Activated CD4-positive, alpha-beta T cell treated with anti-CD3 and anti-CD28 coated beads, Interleukin-10, Interleukin-2, amounts not matched to agents 100 ng/mL and 50 ng/mL, durations not matched to agents 16 hours and 8 hours (primary cell): ENCODE measurements at places on chromosomes 7 and 10.
A peak's percentile ranks its signal among the peaks of the same experiment; 100 is the strongest.

- peak; percentile 93 for DNase-seq
Observed at GRCh38 chr10:6239213-6239991, 36.7 kb downstream of the PFKFB3 start.

DNA sequence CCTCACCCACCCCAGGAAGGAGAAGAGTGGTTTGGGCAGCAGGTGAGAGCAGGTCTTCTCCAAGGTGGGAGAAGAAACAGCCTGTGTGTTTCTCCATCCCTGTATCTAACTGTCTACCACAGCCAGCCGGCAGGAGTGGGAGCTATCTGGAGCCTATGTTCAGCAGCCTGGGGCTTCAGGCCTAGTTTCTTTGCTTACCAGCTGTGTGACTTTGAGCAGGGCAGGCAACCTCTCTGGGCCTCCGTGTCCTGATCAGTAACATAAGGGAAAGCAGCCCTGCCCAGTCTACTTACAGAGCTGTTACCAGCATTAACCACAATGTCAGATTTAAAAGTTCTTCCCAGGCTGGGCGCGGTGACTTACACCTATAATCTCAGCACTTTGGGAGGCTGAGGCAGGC is 450.7 kb upstream of the ZMIZ1 start:
- DNase-seq = no peak

DNA sequence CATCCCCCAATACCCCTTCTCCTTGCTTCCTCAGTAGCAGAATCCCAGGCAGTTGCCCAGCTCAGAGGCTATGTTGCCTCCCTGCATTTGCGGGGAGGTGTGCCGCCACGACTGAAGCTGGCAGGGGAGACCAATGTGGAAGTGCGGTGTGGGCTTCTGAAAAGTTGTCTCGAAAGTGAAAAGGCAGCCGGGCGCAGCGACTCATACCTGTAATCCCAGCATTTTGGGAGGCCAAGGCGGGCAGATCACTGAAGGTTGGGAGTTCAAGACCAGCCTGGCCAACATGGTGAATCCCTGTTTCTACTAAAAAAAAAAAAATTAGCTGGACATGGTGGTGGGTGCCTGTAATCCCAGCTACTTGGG is 15.9 kb upstream of the PFKFB3 start:
- DNase-seq = no peak

DNA sequence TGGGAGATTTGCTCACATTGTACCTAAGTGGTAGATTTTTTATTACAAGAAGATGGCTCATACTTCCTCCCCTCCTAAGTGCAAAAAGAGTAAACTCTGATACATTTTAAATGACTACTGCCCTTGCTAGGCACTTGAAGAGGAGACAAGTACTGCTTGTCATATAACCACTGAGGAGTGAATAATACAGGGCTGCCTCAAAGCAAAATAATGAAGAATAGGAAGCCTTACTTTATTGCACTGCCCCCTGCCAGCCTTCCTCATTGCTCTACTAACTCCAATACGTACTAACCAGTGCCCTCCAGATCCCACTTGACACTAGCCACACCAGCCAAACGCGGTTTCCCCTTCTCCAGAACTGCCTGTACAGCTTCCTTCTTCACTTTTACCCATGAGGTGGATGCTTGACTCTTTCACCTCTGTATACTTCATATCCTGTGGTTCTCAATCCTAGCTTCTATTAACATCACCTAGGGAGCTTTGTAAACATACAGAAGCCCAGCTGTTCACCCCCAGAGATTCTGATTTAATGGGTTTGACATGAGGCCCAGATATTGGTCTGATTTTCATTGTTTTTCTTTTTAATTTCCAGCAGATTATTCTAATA is 11.7 kb upstream of the MTERF1 start:
- no peak for DNase-seq

GRCh38 chr10:123563581-123563855 is 102.6 kb upstream of the GPR26 start:
- no peak for DNase-seq

- DNase-seq = no peak
Observed at GRCh38 chr7:264541-265191, 25.3 kb upstream of the FOXL3 start.

- no peak for DNase-seq
Observed at GRCh38 chr10:52541006-52541473, 227.0 kb downstream of the DKK1 start.

GRCh38 chr10:91206427-91206826 is 14.0 kb upstream of the PCGF5 start:
- DNase-seq = peak; percentile 31

DNA sequence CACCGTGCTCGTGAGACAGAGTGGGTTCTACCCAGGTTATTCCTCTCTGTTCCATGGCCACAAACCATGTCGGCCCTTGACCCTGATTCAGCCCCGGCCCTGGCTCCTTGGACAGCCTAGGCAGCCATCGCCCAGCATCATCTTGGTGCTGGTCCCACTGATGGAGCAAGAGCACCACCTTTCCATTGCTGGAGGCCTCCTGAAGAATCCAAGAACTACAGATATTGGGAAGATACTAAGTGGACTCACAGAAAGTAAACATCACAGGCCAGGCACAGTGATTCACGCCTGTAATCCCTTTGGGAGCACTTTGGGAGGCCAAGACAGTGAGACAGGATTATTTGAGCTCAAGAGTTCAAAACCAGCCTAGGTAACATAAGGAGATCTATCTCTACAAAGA is 125.1 kb downstream of the NT5C2 start:
- no peak for DNase-seq

- peak; percentile 62 for DNase-seq
Observed at GRCh38 chr10:108358912-108359311, 1194.4 kb upstream of the SORCS1 start.

DNA sequence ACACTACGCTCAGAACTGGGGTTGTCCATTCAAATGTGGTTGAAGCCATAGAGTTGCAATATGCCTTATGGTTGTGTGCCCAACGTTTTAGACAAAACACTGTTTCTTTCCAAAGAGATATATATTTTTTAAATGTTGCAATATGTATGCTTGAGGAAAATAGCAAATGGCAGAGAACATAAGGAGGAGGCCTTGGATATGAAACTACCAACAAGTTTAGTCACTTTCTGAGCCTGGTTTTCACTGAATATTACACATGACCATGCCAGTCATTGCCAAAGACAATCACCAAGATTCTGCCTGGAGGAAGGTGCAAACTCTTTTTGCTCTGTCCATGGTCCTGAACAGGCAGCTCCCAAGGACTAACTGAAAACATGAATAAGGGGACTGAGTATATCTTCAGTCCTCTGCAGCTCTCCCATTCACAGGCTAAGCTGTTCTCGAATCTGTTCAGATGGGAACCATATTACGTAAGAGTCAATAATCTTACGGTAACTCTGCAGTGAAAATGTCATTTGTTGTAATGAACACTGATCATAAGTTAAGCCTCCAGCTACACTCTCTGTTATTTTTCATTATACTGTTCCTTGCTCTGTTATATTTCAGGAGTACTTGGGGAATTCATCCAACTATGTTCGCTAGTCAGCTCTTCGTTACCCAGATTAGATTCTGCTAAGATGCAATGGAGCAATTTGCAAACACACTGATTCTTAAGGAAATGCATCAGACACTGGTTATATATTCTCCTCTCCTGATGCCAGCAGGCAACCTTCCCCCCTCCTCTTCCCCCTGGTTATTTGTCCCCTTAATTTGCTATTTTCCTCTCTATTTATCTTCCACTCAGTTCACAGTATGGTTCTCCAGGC is 90.7 kb upstream of the C1QL3 start:
- peak; percentile 28 for DNase-seq

DNA sequence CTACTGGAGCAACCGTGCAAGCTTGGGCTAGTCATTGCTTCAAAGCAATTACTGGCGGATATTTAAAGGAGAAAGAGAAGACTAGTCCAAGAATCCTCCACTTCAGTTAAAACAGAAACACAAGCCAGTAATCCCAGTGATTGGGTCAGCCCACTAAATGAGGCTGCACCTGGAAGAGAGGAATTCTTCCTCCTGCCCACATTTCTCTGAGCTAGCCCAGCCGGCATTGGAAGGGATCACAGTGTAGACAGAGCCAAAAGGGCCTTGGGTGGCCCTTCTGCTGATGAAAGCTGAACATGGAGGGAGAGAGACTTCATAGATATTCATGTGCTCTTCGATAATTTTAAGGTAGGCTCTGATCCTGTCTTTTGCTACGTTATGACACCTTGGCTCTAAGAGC is 228.4 kb downstream of the KIAA1217 start:
- no peak for DNase-seq

- DNase-seq = no peak
Observed at GRCh38 chr10:132467464-132468149, 70.0 kb upstream of the INPP5A start.
